ENCODE measurements at places on chromosomes 2 and 18.

- no peak for DNase-seq
These were observed 672.6 kb downstream of the EPHA4 start for GRCh38 chr2:220899492-220899891.

- DNase-seq: no peak
These were observed 260.9 kb downstream of the PHLPP1 start for GRCh38 chr18:62976227-62976626.

GRCh38 chr2:216664593-216665034 is 30.7 kb downstream of the IGFBP5 start:
- no peak for DNase-seq

DNA sequence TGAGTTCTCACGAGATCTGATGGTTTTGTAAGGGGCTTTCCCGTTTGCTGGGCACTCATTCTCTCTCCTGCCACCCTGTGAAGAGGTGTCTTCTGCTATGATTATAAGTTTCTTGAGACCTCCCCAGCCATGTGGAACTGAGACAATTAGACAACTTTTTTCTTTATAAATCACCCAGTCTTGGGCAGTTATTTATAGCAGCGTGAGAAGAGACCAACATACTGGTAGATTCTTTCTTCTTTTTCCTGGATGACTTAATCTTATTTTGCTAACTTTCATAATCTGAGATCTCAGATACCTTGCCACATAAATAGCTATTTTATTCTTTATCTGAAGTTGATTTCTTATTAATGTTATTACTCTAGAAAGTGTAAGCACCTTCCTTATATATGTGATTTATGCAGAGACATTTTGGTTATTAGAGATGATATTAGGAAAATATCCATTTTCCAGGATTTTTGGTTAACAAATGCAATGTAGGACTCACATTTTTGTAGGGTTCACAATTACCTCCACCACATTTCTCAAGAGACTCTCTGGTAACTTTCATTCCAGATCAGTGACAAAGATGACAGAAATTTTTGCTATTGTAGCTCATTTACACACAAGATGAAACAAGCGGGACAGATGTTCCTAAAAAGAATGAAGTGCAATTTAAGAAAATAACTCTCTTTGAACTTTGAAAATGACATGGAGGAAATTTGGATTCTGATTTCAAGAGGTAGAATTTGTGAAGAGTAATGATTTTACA is 97.9 kb upstream of the RND3 start:
- no peak for DNase-seq

GRCh38 chr18:33673689-33674088 is 95.7 kb downstream of the ASXL3 start:
- DNase-seq: no peak

DNA sequence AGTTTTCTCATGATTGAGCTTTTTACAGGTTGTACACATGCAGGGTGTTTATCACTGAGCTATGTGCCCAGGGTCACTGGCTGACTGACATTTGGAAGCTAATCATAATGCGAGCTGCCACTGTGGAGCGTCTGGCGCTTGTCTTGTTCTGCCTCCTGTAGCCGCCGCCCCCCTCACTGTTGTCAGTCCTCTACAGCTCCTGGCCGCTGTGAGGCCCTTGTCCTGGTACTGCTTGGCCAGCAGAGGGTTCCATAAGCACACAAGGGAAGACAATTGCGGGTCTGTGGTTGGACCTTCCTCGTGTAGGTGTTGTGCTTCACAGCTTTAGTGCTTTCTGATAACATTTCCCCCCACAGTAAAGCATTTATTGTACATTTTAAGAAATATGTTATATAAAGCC is 105.6 kb upstream of the LDLRAD4 start:
- no peak for DNase-seq

DNA sequence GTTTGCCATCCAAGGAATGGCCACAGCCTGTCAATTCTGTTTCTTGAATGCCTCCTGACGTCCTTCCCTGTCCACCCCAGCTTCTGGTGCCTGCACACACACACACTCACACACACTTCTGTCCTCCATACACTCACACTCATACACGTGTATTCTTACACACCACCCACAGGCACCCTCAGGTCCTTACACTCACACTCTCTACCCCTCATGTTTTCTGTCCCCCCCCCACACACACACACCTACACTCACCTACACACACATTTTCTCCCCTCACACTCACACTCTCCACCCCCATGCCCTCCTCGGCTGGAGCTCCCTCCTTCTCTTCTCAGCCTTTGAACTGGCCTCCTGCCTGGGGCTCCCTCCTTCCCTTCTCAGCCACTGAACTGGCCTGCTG is 148.0 kb upstream of the SALL3 start:
- no peak for DNase-seq

GRCh38 chr2:168030862-168031624 is 216.4 kb downstream of the STK39 start:
- DNase-seq: no peak

GRCh38 chr2:105487142-105488069 is 88.6 kb upstream of the FHL2 start:
- no peak for DNase-seq

DNA sequence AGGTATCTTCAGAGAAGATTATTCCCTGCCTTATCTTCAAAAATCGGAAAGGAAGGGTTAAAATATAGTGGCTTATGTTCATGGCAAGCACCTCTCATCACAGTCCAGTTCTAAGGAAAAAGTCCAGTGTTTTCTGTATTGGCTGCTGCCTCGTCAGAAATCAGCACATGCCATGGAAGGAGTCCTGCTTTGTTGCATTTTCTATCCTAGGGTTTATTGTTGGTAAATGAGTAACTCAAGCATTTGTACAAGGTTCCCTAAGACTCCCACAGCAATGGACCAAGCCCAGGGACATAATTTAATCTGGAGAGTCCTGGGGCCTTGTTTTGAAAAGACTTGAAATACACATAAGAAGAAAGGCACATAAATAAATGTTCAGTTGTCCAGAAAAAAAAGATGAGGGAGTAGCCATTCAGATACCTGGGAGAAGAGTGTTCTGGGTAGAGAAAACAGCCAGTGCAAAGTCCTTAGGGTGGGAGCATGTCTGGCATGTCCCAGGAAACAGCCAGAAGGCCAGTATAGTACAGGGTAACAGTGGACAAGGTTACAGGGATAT is 26.4 kb downstream of the NBEAL1 start:
- DNase-seq: no peak

DNA sequence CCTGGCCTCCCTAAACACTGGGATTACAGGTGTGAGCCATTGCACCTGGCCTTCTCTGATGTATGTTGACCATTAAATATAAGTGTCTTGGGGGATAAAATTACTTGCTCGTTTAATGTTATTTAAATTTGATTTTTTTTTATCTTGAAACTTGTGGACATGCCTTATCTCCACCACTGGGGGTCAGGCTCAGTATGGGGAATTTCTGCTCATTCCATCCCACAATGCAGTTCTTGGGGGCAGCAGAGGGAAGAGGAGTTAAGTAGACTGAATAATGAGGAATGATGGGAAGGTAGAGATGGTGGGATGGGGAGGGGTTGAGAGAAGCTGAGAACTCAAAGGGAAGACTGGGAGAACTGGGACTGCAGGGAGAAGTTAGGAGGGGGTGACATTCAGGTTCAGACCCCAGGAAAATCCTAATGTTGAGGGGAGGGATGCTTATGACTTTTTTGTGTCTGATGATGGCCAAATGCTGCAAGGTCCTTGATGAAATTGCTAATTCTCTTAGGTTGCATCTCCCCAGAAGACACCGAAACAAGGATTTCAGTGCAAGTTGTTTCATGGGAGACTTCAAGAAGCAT is 174.2 kb downstream of the MIB1 start:
- no peak for DNase-seq

- DNase-seq: no peak
These were observed 64.7 kb upstream of the DSEL start for GRCh38 chr18:67581178-67581577.

DNA sequence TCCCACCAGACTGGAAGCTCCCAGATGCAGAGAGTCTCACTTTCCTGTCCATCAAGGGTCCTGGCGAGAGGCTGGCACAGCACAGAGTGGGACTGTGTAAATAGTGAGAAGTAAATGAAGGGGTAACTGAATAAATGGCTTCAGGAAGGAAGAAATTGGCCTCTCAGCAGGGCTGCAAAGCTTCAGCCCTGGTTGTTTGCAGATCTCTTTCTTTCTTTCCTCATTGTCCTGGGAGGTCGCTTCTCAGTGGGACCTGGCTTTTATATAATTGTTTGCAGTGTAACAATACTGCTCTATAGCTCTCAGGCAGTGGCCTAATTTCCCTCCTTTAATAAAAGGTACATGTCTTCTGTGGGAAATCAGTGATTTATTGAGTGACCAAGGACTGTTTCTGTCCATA is 74.9 kb upstream of the GPR45 start:
- no peak for DNase-seq

- DNase-seq: no peak
These were observed 136.9 kb downstream of the SEPTIN10 start for GRCh38 chr2:109476641-109477441.

DNA sequence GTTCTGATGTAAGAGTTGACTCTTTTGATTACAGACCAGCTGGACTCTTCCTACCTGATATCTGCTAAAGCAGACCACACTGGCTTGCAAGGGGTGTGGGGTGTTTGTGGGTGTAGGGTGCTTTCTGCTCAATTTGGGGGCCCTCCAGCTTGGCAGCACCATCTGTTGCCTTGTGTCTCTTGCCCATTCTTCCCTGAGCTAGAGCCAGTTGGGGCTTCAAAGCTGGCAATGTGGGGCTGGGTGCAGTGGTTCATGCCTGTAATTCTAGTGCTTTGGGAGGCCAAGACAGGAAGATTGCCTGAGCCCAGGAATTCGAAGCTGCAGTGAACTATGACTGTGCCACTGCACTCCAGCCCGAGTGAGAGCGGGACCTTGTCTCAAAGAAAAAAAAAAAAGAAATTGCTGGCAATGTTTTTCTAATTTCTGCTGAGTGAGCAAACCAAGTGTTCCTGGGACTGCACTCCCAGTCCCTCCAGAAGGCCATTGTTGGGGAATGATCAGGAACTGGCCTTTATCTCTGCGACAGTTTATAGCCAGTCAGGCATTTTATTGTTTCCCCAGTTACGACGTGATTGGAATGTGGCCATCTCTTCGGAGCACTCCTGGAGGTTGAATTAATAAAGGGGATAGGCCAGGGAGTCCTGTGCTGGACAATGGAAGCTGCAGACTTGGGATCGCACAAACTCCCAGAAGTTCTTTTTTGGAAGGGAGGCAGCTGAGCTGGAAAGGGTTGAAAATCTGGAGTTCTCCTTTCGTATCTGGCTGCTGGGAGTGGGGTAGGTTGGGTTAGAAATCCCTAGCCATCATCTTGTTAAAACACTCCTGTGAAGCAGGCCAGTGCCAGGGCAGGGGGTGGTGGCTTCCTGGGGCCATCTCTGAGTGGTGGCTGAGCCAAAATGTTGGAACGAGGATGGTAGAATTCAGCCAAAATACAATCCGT is 57.2 kb downstream of the LIPG start:
- DNase-seq: no peak

- no peak for DNase-seq
These were observed 111.1 kb downstream of the ADCYAP1 start for GRCh38 chr18:1015777-1016176.

GRCh38 chr2:237688081-237688480 is 60.7 kb downstream of the LRRFIP1 start:
- no peak for DNase-seq

DNA sequence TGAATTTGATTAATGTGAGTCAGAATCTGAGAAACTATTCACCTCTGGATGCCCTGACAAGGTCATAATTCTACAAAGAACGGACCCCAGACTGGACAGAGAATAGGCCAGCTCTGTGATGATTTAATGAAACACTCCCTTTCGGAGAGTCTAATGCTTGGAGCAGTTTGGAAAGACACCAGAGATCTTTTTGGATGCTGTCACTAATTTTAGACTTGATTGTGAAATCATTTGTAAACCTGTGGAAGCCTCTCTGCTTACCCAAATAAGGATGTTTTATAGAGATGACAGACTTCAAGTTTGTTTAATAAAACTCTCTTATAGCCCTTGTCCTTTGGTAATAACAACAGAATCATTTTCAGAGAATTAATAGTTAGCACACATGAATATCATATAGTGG is 83.5 kb downstream of the MYL12B start:
- DNase-seq: no peak

DNA sequence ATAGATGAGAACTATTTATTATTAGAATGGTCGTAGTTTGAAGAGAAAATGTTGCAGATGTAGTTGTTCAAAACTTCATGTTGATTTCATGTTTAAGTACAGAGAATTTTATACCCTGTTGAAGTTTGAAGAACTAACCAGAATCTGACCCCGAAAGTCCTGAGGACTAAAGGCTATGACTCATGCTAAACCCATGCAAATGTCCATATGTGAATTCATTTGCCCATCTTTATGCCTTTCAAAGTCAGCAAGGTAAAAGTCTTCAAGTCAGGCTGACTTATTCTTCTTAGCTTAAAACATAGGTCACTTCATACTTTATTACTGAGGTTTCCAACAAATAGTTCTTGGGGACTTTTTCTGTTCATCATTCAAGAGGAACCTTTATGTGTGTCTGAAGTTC is 185.5 kb downstream of the CCDC85A start:
- DNase-seq: no peak

DNA sequence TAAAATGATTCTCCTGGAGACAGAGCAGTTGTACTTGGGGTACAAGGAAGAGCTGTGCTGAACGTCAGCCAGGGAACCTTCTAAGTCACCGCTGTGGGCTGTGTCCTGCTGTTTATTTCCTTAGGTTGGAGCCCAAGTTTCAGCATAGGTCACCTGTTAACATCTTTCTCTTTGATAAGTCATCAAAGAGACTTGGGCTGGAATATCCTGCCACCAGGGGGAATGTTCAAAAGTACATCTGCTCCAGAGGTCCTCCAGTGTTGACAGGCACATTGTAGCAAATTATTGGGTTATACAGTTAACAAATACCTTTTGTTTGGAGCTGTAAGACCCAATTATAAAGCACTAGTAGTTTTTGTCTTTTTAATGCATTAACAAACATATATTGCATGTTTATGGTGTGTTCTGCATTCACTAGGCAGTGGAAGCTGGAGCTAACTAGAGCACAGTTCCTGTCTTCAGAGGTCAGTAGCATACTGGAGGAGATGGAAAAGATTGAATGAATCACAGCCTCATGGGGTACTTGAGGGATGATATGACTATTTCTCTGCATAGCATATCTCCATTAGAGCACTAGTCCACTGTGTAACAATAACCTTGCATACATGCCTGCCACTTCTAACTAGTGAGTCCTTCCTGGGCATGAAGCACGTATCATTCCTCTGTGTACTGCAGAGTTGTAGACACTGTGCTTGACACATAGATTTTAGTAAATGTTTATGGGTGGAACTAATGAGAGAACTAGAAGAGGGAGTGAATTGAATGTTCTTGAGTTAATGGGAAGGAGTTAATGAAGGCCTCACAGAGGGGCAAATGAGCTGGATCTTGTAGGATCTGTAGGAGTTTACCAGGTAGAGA is 182.1 kb downstream of the AGAP1 start:
- no peak for DNase-seq

DNA sequence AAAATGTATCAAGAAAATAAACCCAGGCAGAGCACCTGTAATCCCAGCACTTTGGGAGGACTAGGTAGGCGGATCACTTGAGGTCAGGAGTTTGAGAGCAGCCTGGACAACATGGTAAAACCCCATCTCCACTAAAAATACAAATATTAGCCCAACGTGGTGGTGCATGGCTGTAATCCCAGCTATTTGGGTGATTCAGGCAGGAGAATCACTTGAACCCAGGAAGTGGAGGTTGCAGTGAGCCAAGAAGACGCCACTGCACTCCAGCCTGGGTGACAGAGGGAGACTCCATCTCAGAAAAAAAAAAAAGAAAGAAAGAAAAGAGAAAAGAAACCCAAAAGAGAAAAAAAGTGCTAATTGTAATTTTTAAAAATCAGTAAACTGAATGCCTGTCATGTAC is 41.4 kb downstream of the DDX18 start:
- no peak for DNase-seq

GRCh38 chr18:28781616-28782362 is 604.9 kb upstream of the CDH2 start:
- DNase-seq: no peak
